Adrenal gland (tissue), 19 donors: ENCODE measurements at places on chromosomes 3 and 15. TPM values are rescaled to one million over a fixed set of nuclear protein-coding genes. Genes with fewer than 3 reads are reported as not detected.
A peak's percentile ranks its signal among the peaks of the same experiment; 100 is the strongest.

DNA sequence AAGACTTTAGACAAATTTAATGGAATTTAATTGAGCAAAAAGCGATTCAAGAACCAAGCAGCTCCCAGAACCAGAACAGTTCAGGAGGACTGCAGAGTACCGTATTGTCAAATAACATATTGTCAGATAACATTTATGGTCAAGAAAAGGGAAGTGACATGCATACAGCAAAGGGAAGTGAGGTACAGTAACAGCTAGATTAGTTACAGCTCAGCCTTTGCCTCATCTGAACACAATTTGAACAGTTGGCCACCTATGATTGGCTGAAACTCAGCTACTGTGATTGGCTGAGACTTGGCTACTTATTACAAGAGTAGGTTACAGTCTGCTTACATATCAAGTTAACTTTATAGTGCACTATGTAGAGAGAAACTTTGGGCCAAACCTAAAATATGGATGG, 21.9 kb downstream of the ZFAND6 start:
- no peak overlapping the region for H3K27ac ChIP-seq
- peaks cover 3% of the 10 kb centered on the region for H3K4me1 ChIP-seq
- no peak overlapping the region for H3K4me3 ChIP-seq
- no peak for DNase-seq

GRCh38 chr15:49200347-49200746, 30.3 kb downstream of the GALK2 start:
- H3K27me3 ChIP-seq: no peaks in the 10 kb centered on the region
- H3K27ac ChIP-seq: no peak overlapping the region
- peaks cover 12% of the 10 kb centered on the region for H3K36me3 ChIP-seq
- no peak overlapping the region for H3K4me3 ChIP-seq
- no peaks in the 10 kb centered on the region for H3K4me1 ChIP-seq

DNA sequence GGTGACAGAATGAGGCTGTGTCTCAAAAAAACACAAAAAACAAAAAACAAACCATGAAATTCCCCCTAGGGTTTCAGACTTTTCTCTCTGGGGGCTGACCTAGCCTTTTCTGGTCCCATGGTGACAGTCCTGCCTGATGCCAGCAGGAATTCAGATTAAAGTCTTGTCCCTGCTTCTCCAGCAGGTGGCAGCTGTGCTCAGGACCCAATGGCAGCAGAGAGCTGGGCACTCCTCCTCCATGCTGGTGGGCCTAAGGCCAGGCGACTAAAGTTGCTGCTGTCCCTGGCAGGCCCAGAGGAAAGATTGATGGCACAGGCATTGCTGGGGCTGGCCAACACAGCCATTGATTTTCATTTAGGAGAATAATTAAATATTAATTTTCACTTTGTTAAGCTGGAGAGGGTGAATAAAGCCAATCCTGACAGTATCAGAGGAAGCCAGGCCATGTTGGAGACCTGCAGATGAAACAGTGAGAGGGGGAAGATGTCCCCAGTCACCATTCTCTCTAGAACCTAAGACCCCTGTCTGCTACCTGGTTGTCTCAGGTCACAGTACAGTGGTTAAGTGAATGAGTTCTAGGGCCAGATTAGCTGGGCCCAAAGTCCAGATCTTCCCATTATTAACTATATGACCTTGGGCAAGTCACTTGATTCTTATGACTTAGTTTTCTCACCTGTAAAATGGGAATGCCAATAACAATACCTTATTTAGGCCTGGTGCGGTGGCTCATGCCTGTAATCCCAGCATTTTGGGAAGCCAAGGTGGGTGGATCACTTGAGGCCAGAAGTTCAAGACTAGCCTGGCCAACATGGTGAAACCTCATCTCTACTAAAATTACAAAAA, 7.1 kb downstream of the CELF6 start:
- H3K36me3 ChIP-seq: no peaks in the 10 kb centered on the region
- H3K27me3 ChIP-seq: no peaks in the 10 kb centered on the region
- H3K27ac ChIP-seq: no peak overlapping the region
- DNase-seq: peak; percentile 84
- H3K4me3 ChIP-seq: no peak overlapping the region

DNA sequence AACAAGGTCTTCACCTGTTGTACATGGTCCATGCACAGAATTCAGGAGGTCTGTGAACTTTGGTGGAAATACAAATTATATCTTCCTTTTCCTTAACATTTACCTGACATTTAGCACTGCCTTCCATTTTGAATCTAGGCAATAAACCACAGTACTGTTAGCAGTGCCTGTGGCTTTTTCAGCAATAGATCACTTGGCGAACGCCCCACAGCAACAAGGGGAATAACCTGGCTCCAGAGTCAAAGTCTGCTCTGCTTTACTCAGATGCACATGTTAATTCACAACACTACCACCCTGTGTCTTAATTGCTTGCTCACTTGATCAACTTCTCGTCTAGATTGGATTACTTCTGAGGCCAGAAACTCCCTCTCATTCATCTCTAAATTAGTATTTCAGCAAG, 414.6 kb upstream of the PROK2 start:
- no peaks in the 10 kb centered on the region for H3K4me1 ChIP-seq
- H3K4me3 ChIP-seq: no peak overlapping the region
- no peaks in the 10 kb centered on the region for H3K27me3 ChIP-seq
- DNase-seq: no peak
- H3K27ac ChIP-seq: no peak overlapping the region
- H3K36me3 ChIP-seq: no peaks in the 10 kb centered on the region

Gene TMEM207
- not detected for total RNA-seq
